A549 treated with Mapracorat at 1 μM for 4 hours (cell line): ENCODE measurements at places on chromosomes 1 and 21. TPM values are rescaled to one million over a fixed set of nuclear protein-coding genes. Genes with fewer than 3 reads are reported as not detected.

Gene CCT3
- 382 to 400 TPM (median 397 TPM) in 5 replicates for total RNA-seq

Gene MX1
- 1.4 to 2.5 TPM (median 1.9 TPM) in 5 replicates for total RNA-seq

Gene ADORA3
- total RNA-seq = not detected in 5 replicates

Gene LENEP
- total RNA-seq = 0.34 TPM in 1 of 5 replicates, not detected in the others

Gene RAB42
- total RNA-seq = 2.9 to 3.5 TPM (median 3.1 TPM) in 5 replicates

Gene CHODL
- not detected in 5 replicates for total RNA-seq

Gene PLA2G2D
- total RNA-seq = not detected in 5 replicates

Gene PCP4L1
- total RNA-seq = not detected in 5 replicates

Gene RNU1-2
- not detected in 5 replicates for total RNA-seq

Gene MXRA8
- 0.19 to 0.46 TPM (median 0.32 TPM) in 4 of 5 replicates, not detected in the other for total RNA-seq

Gene RPTN
- total RNA-seq = not detected in 5 replicates

Gene DNALI1
- 0.06 to 0.26 TPM (median 0.18 TPM) in 4 of 5 replicates, not detected in the other for total RNA-seq

Gene LRRC47
- 31.0 to 34.2 TPM (median 33.2 TPM) in 5 replicates for total RNA-seq

Gene TPTE
- not detected in 5 replicates for total RNA-seq

Gene OR6N1
- total RNA-seq = not detected in 5 replicates

Gene S100A10
- total RNA-seq = 2,101 to 2,395 TPM (median 2,281 TPM) in 5 replicates

Gene CHRM3
- total RNA-seq = 0.03 to 0.16 TPM (median 0.06 TPM) in 3 of 5 replicates, not detected in the others

Gene RGS8
- total RNA-seq = not detected in 5 replicates

Gene ADORA1
- total RNA-seq = 0.50 to 0.74 TPM (median 0.68 TPM) in 5 replicates

Gene KCNA3
- total RNA-seq = not detected in 5 replicates

Gene DNAJB4
- total RNA-seq = 39.5 to 54.4 TPM (median 48.8 TPM) in 5 replicates

Gene SERPINC1
- not detected in 5 replicates for total RNA-seq

Gene DNM3
- total RNA-seq = 0.48 to 0.97 TPM (median 0.60 TPM) in 5 replicates

Gene LRRC41
- 35.5 to 42.5 TPM (median 41.3 TPM) in 5 replicates for total RNA-seq

Gene MSH4
- not detected in 5 replicates for total RNA-seq

Gene CFAP74
- 0.06 TPM in 1 of 5 replicates, not detected in the others for total RNA-seq

Gene NPHS2
- total RNA-seq = not detected in 5 replicates

Gene FCGR3A
- not detected in 5 replicates for total RNA-seq

Gene OR2T2
- not detected in 5 replicates for total RNA-seq
